ENCODE measurements at places on chromosomes 16 and 17.

DNA sequence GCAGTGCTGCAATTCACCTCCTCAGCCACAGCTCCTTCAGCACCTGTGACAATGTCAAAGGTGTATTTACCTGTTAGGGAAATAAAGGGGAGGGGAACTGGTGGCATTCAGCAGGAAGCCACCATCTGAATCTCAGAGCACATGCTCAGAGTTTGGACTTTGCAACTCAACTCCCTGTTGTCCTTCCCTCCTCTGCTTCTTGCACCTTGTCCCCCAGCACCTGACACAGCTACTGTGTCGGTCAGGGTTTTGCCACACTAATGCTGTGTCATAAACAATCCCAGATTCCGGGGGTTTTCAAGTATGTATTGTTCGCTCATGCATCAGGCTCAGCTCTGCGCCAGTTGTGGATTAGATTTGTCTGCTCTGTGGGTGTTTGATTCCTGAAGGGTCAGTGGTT lies 43.7 kb downstream of the HSBP1 start:
- no peak for DNase-seq

- no peak for DNase-seq
Observed at GRCh38 chr17:58679263-58680037, 12.4 kb downstream of the TEX14 start.

- no peak for DNase-seq
Observed at GRCh38 chr17:37039269-37039668, 90.5 kb downstream of the AATF start.

- DNase-seq: no peak
Observed at GRCh38 chr16:77961814-77962213, 60.5 kb upstream of the CLEC3A start.

GRCh38 chr17:68295086-68295485 lies 3.8 kb downstream of the ARSG start:
- no peak for DNase-seq

DNA sequence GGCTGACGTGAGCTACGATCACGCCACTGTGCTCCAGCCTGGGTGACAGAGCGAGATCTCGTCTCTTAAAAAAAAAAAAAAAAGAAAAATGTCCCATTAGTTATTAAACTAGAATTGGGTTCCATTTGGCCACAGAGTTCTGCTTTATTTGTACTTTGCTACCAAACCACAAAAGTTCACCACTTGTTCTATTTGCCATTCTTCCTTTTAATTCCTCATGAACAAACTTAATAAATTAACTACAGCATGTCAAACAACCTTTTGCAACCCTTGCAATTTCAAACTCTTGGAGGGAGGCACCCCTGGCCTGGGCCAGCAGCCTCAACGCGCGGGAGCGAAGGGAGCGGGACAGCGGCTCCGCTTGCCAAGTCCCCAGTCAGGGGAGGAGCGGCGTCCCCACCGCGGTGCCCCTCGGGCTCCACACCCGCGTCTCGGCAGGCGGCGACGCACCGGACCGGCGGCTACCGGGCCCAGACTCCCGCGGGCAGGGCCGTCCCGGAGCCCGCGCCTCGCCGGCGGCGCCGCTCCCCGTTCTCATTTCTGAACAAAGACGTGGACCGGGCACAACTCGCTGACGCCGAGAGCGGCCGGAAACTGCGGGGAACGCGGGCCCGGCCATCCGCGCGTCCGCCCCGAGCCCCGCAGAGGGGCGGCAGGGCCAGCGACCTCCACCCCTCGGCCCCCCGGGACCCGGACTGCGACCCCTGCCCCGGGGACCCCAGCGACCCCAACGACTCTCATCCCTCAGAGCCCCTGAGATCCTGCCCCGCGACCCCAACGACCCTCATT lies 775 bp downstream of the CYTH1 start:
- no peak for DNase-seq

GRCh38 chr17:42642336-42642735 lies 16.7 kb upstream of the TUBG2 start:
- DNase-seq: no peak

DNA sequence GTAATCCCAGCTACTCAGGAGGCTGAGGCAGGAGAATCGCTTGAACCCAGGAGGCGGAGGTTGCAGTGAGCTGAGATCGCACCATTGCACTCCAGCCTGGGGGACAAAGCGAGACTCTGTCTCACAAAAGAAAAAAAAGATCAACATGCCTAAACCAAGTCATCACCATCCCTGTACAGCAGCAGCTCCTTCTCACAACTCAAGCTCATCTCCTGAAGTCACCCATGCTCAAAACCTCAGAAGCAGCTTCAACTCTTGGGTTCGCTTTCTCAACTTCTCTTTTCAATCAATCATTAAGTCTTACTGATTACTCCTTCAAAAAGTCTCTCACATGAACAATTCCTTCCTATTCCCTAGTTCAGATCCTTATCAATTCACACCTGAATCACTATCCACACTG lies 31.3 kb downstream of the PHLPP2 start:
- no peak for DNase-seq

GRCh38 chr17:68993112-68993511 lies 37.9 kb upstream of the ABCA8 start:
- no peak for DNase-seq

DNA sequence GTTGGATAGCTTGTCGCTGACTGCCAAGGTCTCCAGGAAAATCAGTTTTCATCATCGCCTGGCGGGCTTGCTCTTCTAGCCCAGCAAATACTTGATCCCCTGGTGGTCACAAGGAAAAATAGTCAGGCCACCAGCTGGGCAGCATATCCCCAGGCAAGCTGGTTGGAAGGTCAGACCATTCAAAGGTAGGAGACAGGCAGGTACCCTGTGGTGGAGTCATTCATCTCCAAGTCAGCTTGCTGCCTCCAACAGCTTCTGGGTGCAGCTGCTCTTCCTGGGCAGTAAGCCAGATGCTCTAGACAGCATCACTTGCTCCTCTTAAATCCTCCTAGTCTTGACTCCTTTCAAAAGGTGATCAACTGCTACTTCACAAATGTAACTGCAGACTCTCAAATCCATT lies 16.0 kb downstream of the ZNF821 start:
- no peak for DNase-seq

DNA sequence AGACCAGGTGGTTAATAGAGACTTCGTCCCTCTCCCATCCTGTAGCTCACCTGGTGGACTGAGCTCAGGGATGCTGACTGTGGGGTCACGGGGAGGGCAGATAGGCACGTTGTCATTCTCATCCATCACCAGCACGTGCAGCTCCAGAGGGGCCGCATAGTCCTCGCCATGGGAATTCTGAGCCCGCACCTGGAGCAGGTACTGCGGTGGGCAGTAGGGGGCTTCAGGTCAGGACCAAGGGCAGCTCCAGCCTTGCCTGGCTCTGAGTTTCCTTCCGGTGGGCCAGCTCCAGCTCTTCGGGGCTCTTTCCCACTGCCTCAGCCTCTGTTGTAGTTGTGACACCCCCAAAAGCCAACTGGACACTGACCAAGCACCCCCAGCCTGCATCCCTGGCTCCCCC lies 5.6 kb downstream of the CDH16 start:
- no peak for DNase-seq

DNA sequence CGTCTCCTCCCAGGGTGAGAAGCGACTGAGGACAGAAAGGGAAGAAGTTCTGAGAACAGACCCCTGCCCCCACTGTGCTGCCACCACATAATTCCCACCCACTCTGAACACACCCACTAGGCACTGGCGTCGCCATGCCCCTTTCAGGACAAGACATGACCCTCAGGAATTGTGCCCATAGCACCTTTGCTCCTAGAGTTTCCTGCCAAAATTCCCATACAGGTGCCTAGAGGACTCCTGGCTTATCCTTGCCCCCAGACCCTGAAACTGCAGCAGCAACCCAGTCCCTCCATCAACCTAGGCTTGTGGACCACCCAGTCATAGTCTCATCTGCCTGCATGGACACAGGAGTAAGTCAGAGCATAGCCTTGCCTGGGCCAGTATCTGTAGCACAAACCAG lies 157.7 kb upstream of the ZNF267 start:
- no peak for DNase-seq

- DNase-seq: no peak
Observed at GRCh38 chr17:73533781-73534180, 110.5 kb downstream of the SDK2 start.

DNA sequence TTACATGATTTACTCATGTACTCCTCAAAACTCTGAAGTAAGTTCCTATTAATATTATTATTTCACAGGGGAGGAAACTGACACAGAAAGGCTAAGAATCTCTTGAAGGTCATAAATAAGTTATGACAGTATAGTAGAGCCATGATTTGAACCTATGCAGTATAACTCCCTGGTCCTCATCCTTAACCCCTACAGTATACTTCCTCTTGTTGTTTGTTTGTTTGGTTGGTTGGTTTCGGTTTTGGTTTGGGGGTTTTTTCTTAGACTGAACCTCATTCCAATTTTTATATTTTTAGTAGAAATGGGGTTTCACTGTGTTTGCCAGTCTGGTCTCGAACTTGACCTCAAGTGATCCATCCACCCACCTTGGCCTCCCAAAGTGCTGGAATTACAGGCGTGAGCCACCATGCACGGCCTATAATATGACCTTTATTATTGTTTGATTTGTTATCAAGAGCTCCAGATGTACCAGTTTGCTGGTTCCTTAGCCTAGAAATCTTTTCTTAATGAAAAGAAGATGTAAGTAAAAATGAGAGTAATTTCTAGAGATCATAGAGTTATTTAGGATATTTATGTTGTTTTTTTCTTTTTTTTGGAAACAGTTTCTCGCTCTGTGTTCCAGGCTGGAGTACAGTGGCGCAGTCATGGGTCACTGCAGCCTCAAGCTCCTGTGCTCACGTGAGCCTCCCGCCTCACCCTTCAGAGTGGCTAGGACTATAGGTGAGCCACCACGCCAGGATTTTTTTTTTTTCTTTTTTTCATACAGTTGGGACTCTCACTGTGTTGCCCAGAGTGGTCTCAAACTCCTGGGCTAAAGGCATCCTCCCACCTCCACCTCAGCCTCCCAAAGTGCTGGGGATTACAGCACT lies 4.8 kb downstream of the PRR11 start:
- DNase-seq: no peak

GRCh38 chr16:14427371-14427948 lies 202.6 kb downstream of the PARN start:
- no peak for DNase-seq

DNA sequence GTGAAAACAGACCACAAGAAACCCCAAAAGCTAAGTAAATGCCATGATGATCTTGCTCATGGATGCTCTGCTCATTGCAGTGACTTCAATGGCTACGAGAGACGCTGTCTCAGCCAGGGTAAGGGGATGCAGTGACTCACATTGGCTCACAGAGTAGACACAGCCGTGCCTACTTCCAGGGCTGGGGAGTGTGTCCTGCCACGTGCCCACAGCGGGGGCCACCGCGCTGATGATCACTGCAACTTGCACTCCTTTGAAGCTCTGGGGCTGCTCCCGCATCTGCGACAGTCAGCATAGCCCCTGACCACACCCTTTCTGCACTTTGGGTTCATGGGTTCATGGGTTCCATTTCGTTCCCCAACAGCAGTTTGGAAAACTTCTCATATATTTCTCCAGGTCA lies 231.4 kb upstream of the RPL38 start:
- no peak for DNase-seq

DNA sequence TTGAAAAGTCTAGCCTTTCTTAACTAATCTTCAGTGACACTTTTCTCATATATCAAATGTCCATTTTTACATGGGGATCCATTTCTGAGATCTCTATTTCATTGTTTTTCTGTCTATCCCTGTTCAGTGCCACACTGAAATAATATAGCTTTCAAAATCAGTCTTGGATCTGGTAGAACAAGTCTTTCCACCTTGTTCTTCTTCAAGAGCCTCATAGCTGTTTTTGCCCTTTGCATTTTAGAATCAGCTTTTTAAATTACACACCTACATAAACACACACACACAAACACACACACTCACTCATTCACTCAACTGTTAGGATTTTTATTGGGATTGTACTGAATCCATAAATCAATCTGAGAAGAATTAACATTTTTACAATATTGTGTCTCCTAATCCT lies 19.2 kb downstream of the GSDMB start:
- no peak for DNase-seq

DNA sequence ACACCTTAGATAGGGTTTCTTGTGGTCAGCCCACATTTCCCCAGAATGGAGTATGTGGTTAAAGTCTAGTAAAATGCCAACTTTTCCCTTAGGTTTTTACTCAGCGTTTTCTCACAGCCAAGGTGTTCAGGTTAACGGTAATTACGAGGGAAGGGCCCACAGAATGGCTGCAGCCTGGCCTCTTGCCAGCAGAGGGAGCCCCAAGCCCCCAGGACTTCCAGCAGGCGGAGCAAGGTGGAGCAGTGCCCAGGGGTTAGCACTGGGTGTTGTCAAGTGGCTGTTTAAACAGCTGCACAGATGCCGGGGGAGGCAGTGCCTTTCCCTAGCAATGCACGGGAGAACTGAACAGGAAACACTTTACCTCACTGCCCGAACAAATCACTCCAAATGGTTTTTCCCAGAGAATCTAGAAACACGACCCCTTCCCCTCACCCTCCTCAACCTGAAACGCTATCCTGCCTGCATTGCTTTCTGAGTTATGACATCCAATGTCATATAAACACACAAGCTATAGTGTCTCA lies 6.6 kb downstream of the PHB1 start:
- peak; percentile 63 for DNase-seq

DNA sequence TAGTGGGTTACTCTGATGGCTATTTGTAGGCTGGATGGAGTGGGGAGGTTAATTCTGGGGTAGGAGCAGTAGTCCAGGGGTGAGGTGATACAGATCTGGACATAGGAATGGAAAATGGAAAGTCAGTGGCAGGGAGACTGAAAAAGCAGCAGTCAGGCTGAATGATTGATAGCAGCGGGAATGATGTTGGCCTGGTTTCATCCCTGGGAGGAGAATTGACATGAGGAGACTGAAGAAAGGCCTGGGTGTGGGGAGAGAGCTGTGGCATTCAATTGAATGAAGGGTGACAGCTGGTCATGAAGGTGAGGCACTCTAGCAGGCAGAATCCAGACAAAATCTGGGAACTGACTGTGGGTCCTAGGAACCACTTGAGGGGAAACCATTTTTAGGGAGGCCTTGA lies 34.7 kb upstream of the CLEC18A start:
- DNase-seq: no peak

DNA sequence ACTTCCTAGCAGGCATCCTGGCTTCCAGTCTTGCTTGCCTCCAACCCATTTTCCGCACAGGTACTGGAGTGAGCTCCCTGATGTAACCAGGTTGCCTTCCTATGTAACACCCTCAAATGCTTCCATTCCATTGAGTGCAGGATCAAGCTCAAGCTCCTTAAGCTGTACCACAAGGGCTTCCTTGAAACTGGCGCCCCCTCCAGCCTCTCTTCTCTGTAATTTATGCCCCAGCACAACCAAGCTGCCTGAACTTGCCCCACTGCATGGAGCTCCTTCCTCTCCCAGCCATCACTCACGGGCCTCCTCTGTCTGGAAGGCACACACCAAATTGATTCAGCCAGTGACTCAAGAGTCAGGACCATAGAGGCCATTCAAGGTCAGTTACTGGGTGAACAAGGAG lies 234.8 kb upstream of the RPL38 start:
- DNase-seq: no peak

- no peak for DNase-seq
Observed at GRCh38 chr16:60459463-60459862, 1576.8 kb downstream of the CDH8 start.

GRCh38 chr16:3129137-3130131 lies 5.4 kb upstream of the ZNF213 start:
- no peak for DNase-seq

- no peak for DNase-seq
Observed at GRCh38 chr17:4544951-4545216, 10.3 kb downstream of the MYBBP1A start.

- no peak for DNase-seq
Observed at GRCh38 chr17:29143894-29144293, 36.3 kb downstream of the MYO18A start.

Measured in stimulated activated CD8-positive, alpha-beta memory T cell treated with anti-CD3 and anti-CD28 coated beads, Interleukin-2, amount 100 ng/mL, for 1 hour (primary cell).